SJCRH30 (cell line): ENCODE measurements at places on chromosomes 1 and 21.
A peak's percentile ranks its signal among the peaks of the same experiment; 100 is the strongest.

DNA sequence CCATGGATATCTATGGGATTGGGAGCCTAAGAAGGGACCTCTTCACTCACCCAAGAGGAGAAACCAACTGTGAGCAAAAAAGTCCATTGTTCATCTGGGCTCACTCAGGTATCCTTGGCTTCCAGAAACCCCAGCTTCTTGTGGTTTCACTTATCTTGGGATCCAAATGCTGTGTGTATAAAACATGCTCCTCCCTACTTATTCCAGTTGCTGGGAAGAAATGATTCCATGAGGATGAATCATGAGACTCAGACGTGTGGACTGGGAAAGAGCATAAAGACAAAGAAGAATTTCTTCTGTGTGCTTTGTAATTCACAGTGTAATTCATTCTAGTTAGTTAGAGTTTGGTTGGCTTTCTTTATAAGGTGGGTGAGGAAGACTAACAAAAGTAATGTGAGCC lies 283.7 kb downstream of the ZNF648 start:
- no peak for DNase-seq

DNA sequence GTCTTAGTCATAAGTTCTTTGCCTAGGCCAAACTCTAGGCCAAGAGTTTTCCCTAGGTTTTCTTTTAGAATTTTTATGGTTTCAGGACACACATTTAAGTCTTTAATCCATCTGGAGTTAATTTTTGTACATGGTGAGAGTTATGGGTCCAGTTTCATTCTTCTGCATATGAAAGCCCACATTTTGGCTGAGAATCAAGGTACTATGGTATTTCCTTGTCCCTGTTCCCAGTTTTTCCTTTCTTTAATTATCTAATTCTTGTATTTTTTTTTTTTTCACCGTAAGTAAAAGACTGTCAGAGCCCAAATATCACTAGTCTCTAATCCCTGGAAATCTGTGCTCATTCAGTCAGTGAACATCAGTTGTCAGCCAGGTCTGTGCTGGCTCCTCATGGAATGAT lies 105.4 kb downstream of the MAP3K21 start:
- DNase-seq, result no peak

- no peak for DNase-seq
Observed at GRCh38 chr1:67436511-67437055, 6.4 kb upstream of the SERBP1 start.

DNA sequence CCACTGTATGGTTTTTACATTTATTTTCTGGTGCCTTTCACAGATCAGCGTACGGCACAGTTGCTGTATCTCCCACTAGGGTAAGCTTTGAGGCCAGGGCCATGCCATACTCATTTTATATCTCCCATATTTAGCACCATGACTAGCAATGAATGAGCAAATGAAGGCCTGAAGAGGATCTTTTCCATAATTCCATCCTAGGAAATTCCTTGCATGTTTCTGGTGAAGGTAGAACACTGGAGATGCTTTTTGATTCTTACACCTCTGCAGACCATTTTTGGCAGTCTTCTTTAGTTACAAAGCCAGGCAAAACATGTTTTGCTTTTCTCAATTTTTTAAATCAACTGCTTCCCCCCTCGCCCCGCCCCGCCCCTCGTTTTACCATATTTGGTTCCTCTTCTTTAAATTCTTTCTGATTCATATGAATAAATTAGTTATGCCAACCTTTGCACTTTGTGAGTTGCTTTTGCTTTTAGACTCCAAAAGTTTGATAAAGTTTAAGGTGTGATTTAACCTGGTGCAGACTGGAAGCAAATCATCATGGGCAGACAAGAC lies 78.9 kb upstream of the AK4 start:
- no peak for DNase-seq

GRCh38 chr1:3795453-3796214 lies 664 bp downstream of the LRRC47 start:
- DNase-seq, result no peak

GRCh38 chr1:104953555-104953954 lies 1203.9 kb downstream of the AMY1C start:
- DNase-seq, result no peak

GRCh38 chr1:64948216-64948615 lies 18.1 kb downstream of the JAK1 start:
- no peak for DNase-seq

DNA sequence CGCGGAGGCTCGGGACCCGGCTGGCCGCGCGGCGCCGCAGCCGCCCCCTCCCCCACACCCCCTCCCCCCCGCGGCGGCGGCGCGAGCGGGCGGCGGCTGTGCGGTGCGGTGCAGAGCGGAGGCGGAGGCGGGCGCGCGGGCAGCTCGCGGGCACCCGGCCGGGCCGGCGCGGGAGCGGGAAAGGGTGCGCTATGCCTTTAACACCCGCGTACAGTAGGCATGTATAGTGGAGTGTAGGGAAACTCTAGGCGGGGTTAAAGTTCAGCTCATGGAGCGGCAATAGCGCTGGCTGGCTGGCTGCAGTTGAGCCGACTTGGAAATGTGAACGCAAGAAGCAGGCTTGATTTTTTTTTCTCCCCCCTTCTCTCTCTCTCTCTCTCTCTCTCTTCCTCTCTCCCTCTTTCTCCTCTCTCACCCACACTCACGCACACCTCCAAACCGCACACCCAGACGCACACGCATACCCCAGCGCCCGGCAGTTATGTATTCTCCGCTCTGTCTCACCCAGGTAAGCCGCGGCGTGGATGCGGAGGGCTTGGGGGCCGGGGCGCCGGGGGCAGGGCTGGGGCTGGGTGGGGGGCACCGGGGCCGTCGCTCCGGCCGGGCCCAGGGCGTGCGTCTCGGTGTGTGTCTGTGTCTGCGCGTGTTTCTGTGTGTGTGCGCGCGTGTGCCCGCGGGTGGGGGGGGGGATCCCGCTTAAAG lies at the start of gene NFIA:
Gene NFIA (plus strand): TSS at position 251 of the 702 bp plus-strand sequence.
- peak; percentile 85 for DNase-seq

DNA sequence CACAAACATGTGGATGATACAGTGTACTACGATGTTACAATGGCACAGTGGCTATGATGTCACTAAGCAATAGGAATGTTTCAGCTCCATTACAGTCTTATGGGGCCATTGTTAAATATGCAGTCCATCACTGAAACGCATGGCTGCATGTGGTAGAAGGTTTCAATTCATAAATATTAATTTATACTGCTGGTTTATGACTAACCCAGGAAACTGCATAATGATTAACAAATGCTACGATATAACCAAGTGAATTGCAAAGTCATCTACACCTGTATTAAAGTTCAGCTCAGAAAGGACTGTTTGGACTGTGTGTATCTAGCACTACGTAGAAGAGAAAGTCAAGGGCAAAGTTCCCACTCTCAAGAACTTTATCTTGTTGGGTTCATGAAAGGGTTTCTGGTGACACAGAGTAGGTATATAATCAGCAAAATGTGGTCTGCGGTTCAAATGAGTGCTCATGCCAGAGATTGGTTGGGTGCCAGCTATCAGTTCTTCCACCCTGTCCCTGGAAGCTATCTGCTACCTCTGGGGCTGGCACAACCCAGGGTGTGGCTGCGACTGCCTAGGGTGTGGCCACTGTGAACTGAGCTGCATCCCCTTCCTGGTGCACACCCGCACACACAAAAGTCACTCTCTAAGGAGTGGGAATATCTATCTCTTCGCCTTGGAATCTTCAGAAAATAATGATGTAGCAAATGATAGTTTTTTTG lies 14.8 kb downstream of the MGST3 start:
- no peak for DNase-seq

- no peak for DNase-seq
Observed at GRCh38 chr1:44591381-44591780, 82.9 kb downstream of the TMEM53 start.

DNA sequence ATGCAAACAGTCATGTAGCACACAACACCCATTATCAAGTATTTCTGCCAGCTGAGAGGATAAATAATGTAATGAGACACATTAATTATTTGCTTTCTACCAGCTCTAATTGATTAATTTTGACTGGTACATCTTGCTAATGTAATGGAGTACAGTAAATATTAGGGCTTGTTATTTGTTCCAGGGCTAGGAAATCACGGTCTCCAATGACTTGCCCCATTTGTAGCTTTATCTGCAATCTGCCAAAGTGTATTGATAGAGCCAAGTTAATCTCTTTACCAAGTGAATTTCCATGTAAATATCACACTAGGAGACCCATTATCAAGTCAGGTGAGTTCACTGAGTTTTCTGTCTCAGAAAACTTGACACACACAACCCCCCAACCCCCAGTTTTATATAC lies 55.1 kb downstream of the RGS13 start:
- DNase-seq, result no peak

DNA sequence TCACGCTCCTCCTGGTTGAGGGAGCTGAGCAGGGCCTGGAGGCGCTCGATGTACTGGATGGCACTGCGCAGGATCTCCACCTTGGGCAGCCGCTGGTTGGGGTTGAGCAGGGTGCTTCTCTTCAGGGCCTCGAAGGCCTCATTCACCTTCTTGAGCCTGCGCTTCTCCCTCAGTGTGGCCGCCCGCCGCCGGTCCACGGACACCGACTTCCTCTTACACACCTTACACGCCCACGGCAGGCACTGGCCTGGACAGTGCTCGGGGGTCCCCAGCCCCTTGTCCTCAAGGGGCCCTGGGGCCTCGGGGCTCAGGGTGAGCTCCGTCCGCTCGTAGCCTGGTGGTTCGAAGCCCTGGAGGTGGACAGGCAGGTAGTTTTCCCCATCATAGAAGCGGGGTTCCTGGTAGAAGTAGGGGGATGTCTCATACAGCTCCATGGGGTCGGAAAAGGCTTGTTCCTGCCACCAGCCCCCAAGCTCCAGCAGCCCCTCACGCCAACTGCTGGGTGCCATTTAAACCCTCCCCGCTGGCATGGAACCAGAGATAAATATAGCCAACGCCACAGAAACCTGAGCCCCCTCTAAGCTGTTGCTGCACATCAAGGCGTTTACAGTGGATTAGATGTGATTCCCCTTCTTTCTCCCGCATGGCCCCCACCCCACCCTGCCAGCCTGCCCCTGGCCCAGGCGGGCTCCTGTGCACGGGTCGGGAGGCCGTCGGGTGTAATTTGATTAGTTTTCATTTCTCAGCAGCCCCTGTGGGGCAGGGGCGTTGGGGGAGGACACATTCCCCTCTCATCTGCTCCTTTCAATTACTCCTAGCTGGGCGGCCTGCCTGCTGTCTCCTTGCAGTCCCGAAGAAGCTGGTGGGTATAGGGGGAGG lies at the start of gene MYOG:
Gene MYOG (minus strand): TSS at position 485 of the 879 bp plus-strand sequence. CDS start 51 bp downstream, at position 434.
- peak; percentile 99 for DNase-seq

DNA sequence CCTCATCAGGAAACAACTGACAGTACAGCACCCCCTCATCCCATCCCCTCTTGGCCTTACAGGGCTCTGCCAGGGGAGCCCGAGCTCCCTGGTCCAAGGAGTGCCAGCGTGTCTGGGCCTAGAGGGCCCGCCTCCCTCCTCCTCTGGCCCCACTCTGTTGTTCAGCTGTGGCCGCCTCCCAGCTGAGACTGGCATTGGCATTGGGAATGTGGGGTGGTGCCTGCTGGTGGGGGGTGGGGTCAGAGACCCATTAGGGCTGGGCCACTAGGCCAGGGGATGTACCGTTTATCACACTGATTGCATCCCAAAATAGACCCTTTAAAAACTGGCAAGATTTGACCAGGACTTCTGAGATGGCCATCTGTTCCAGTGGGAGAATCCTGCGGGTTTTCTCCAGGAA lies 1.4 kb downstream of the LDLRAP1 start:
- DNase-seq, result peak; percentile 50

- no peak for DNase-seq
Observed at GRCh38 chr1:212792396-212792908, 758 bp downstream of the TATDN3 start.

DNA sequence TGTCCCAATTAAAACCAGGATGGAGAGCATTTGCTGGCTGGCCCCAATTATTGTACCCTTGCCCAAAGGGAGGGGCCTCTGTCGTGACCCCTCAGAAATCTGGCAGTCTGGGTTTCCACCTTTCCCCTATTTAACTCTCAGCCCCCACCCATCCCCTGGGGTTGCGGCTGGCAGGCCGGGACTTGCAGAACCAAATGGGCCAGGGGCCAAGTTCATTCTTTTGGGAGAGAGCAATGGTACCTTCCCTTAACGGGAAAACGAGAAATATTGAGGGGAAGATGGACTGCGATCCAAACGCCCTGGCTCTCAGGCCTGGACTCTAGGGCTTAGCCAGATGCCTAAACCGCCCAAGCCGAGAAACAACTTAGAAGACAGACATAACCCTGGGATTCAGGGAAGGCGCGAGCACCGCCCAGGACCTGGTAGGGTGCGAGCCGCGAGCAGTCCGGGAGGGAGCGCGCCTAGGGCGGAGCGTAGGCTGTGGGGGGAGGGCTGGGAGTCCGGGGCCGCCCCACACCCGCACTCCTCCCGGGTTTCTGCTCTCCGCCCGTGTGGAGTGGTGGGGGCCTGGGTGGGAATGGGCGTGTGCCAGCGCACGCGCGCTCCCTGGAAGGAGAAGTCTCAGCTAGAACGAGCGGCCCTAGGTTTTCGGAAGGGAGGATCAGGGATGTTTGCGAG lies at the start of gene SLC27A3:
Gene SLC27A3 (plus strand): TSS at position 628 of the 678 bp plus-strand sequence. CDS start 91 bp downstream, outside the sequence.
- DNase-seq, result no peak

DNA sequence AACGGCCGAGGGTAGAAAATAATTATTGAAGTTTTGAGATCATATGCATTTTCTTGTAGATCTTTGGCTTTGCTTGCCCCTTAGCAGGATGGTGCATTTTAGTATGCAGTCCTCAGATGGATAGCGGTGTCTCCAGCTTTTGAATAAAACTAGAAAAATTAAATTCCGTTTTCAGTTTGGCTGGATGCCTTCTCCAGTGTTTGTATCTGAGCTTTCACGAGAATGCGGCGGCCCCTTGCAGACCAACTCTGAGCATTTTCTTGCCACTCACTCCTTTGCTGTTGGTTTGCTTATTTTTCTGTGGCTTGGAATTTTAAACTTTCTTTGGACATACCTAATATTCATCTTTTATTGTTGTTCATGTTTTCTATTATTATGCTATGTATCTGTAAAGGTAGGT lies 192.6 kb downstream of the NFIA start:
- DNase-seq, result no peak

- DNase-seq, result no peak
Observed at GRCh38 chr1:33182896-33183295, 1.1 kb upstream of the TRIM62 start.

DNA sequence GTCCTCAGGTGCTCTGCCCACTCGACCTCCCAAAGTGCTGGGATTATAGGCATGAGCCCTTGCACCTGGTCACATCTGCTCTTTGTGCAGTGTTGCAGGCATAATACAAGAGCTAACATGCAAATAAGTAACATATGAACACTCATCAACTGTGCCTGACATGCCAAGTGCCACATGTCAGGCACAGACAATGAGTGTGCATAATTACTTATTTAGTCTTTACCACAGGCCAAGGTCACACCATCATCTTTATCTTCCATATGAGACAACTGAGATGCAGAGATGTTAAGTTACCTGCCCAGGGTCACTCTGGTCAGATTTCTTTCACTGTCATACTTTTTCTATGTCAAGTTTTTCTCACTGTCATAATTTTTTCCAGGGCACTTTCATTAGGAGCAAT lies 126.1 kb downstream of the PPIAL4G start:
- DNase-seq, result no peak
